ENCODE measurements at places on chromosomes 2 and 18.
A peak's percentile ranks its signal among the peaks of the same experiment; 100 is the strongest.

DNA sequence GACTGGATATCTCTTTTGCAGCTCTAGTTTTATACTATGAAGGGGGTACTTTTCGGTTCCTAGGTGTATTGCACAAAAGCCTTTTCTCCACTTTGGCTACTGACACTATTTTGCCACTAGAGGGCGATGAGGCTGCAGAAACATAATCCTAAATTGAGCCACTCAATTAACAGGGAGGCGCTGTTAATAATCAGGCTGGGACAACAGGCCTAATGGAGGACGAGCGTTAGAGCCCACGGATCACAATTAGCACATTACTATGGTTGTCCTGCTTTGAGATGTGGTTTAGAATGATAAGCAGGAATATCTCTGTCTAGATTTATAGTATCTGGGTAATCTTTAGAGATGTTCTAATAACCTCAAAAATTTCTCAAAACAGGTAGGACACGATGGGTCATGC lies 62.2 kb upstream of the PMAIP1 start:
- peaks cover 20% of the 10 kb centered on the region for H3K4me1 ChIP-seq
- DNase-seq, result peak; percentile 14
- H3K4me3 ChIP-seq, result no peak overlapping the region

DNA sequence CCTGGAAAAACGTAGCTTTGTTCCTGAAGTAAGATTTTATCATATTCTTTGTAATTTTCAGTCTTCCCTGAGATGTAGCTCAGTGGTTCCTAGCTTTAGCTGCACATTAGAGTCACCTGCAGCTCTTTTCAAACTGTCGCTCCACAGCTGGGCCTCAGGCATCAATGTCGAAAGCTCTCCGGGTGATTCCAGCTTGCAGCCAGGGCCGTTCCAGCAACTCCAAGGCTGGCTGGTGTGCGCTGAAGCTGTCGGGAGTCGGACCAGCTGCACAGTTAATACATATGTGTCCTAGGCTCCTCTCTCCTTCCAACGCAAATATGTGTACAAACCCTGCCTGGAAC lies 609 bp upstream of the ZNF2 start:
- H3K4me1 ChIP-seq, result peaks cover 16% of the 10 kb centered on the region
- H3K27ac ChIP-seq, result peak overlapping the region; percentile 99
- H3K4me3 ChIP-seq, result peak overlapping the region; percentile 98
- no peaks in the 10 kb centered on the region for H3K36me3 ChIP-seq

DNA sequence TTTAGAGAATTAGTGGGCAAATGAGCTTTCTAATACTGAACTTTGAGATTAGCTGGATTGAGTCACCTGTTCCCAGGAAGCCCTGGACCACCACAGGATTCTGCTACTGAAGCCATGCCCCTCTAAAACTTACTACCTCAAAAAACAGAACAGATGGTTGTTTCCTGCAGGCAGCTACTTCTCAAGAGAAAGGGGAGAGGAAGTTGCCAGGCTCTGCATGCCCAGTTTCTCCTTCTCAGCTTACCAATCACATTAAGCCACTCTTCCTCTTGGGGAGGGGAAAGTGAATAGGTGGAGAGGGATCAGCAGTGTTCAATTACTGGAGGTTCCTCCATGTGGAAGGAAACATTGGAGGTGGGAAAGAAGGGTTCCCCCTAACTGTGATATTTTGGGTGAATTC lies 24.9 kb upstream of the C1GALT1C1L start:
- H3K4me3 ChIP-seq, result no peak overlapping the region
- no peaks in the 10 kb centered on the region for H3K27me3 ChIP-seq
- no peak overlapping the region for H3K27ac ChIP-seq
- DNase-seq, result no peak

DNA sequence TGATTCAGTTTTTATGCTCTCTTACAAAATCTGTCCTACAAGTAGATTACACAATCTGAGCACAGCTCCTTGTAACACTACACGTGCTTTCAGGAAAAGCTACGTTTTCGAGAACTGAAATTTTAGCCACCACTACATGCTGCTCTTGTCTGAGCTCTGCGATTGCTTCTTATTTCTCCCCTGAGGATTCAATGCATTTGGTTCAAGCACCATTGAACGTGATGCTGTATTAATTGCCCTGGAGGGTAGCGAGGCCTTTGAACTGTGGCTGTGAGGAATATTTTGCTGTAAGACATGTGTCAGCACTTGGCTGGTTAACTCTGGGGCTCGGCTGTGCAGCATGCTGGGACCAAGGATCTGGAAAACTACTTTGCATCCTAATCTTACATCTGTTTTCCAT lies 405.8 kb downstream of the EPHA4 start:
- no peak for DNase-seq
- H3K4me3 ChIP-seq, result no peak overlapping the region
- no peaks in the 10 kb centered on the region for H3K36me3 ChIP-seq
- H3K27me3 ChIP-seq, result no peaks in the 10 kb centered on the region
- H3K4me1 ChIP-seq, result peaks cover under 1% of the 10 kb centered on the region
- no peak overlapping the region for H3K27ac ChIP-seq

DNA sequence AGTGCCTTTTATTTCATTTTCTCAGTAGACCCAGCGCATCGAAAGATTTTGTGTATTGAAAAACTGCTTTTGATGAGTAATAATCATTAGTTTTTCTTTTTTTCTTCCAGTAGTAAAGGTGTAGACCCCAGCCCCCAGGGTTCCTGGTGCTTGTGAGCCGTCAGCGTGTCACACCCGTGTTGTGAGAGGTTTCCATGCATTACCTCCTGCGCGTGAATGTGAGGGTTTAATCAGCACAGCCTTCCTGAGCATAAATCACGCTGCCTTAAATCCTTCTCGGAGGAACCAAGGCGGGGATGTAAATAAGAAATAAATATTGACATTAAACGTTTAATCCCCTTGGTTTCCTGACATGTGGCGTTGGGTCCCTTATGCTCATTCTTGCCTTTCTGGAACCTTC lies 24.3 kb downstream of the TSHZ1 start:
- H3K27ac ChIP-seq, result no peak overlapping the region
- peaks cover 9% of the 10 kb centered on the region for H3K4me1 ChIP-seq
- H3K36me3 ChIP-seq, result peaks cover 1% of the 10 kb centered on the region
- H3K27me3 ChIP-seq, result no peaks in the 10 kb centered on the region
- H3K4me3 ChIP-seq, result no peak overlapping the region

DNA sequence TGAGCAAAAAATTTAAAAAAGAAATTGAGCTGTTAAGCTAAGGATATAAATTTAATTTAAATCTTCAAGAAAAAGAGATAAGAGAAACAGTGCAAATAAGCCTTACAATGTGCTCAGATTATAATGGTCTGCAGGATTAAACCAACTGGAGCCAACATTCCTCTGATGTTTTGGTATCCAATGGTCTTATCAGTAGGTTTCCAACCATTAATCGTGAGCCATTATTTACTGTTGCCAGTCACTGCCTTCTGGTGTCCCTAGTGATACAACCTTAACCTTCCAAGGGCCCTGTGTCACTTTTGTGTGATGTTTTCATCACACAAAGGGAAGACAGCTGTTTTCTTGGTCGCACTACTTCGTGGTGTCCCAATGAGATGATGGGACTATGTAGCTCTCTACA lies 134.5 kb upstream of the CTAGE1 start:
- peaks cover 5% of the 10 kb centered on the region for H3K4me1 ChIP-seq
- no peak for DNase-seq
- no peak overlapping the region for H3K4me3 ChIP-seq

DNA sequence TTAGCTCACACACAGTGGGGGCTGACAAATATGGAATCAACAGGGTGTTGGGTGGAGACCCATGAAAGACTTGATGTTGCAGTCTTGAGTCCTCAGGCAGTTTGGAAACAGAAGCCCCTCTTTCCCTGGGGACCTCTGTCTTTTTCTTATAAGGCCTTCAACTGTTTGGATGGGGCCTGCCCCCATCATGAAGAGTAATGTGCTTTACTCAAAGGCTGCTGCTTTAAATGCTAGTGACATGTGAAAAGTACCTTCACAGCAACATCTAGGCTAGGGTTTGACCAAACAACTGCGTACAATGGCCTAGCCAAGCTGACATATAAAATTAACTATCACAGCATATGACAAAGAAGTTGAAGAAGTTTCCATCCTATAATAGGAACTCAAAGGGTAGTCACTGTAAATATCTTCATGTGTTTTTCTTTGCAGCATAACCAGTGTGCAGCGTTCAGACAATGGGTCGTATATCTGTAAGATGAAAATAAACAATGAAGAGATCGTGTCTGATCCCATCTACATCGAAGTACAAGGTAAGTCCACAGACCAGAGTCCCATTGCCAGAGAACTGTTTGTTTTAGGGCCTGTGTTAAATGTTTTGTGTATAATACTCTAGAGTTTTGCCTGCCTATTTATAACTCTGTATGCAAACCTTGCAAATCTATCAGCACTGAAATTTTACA lies 46.3 kb downstream of the MERTK start:
- H3K36me3 ChIP-seq, result peaks cover 18% of the 10 kb centered on the region
- no peak overlapping the region for H3K4me3 ChIP-seq
- DNase-seq, result no peak

- peaks cover 11% of the 10 kb centered on the region for H3K4me1 ChIP-seq
- H3K27ac ChIP-seq, result no peak overlapping the region
- H3K4me3 ChIP-seq, result no peak overlapping the region
- no peaks in the 10 kb centered on the region for H3K27me3 ChIP-seq
- DNase-seq, result no peak
Measured at GRCh38 chr2:227482638-227483340, 10.8 kb downstream of the AGFG1 start.

- peaks cover 58% of the 10 kb centered on the region for H3K4me1 ChIP-seq
- peaks cover 22% of the 10 kb centered on the region for H3K36me3 ChIP-seq
- peak overlapping the region; percentile 50 for H3K4me3 ChIP-seq
- DNase-seq, result no peak
- no peaks in the 10 kb centered on the region for H3K27me3 ChIP-seq
Measured at GRCh38 chr18:8792688-8793316, 87.4 kb downstream of the MTCL1 start.

- no peak overlapping the region for H3K27ac ChIP-seq
- peaks cover 8% of the 10 kb centered on the region for H3K27me3 ChIP-seq
- H3K4me1 ChIP-seq, result no peaks in the 10 kb centered on the region
- no peak for DNase-seq
- H3K4me3 ChIP-seq, result no peak overlapping the region
Measured at GRCh38 chr2:29412197-29412925, 297.1 kb downstream of the CLIP4 start.

- H3K27me3 ChIP-seq, result peaks cover 9% of the 10 kb centered on the region
- no peak for DNase-seq
- no peak overlapping the region for H3K27ac ChIP-seq
Measured at GRCh38 chr2:231084565-231084964, 27.9 kb downstream of the PSMD1 start.

DNA sequence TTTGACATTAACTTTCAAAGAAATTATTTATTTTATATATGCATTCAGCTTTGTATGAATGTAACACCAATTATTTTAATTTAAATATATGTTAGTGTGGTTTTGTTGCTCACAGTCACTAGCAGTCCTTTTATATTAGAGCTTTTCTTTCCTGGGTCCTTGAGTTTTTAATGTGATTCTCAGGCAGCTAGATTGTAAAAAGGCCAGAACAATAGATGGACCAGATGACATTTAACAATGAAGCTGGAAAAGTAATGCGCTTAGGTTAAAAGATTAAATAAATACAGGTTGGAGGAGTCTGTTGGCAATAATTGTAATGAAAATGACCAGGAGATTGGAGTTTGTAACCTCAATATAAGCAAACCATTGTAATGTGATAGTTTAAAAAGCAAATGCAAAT lies 171.1 kb downstream of the FTCDNL1 start:
- no peaks in the 10 kb centered on the region for H3K36me3 ChIP-seq
- no peaks in the 10 kb centered on the region for H3K27me3 ChIP-seq
- H3K4me1 ChIP-seq, result no peaks in the 10 kb centered on the region
- no peak for DNase-seq
- no peak overlapping the region for H3K27ac ChIP-seq

- no peaks in the 10 kb centered on the region for H3K4me1 ChIP-seq
- no peak overlapping the region for H3K27ac ChIP-seq
- H3K27me3 ChIP-seq, result no peaks in the 10 kb centered on the region
- DNase-seq, result no peak
- H3K36me3 ChIP-seq, result no peaks in the 10 kb centered on the region
Measured at GRCh38 chr2:230268606-230269243, 43.2 kb downstream of the SP140 start.

DNA sequence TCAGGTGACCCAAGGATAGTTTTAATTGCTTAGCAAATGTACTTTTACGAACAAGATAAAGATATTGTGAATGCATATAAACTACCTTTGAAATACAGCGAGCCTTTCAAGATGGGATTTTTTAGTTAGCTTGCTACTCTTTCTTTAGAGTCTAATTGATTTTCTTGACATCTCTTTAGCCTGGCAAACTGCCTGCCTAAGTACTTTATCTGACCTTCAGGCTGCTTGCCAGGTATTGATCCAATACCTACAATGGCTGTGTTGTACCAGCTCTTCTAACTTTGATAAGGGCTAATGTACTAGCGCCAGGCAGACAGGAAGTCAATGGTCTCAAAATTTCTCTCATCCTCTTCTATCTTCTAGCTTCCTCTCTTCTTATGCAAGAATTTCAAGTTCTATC lies 414.4 kb upstream of the ACVR2A start:
- H3K4me1 ChIP-seq, result peaks cover 42% of the 10 kb centered on the region
- DNase-seq, result no peak
- no peaks in the 10 kb centered on the region for H3K36me3 ChIP-seq
- H3K27ac ChIP-seq, result no peak overlapping the region

- H3K4me1 ChIP-seq, result peaks cover 4% of the 10 kb centered on the region
- H3K4me3 ChIP-seq, result no peak overlapping the region
- no peak for DNase-seq
- H3K27me3 ChIP-seq, result peaks cover 3% of the 10 kb centered on the region
- no peak overlapping the region for H3K27ac ChIP-seq
Measured at GRCh38 chr2:41913921-41914609, 133.8 kb upstream of the PKDCC start.

DNA sequence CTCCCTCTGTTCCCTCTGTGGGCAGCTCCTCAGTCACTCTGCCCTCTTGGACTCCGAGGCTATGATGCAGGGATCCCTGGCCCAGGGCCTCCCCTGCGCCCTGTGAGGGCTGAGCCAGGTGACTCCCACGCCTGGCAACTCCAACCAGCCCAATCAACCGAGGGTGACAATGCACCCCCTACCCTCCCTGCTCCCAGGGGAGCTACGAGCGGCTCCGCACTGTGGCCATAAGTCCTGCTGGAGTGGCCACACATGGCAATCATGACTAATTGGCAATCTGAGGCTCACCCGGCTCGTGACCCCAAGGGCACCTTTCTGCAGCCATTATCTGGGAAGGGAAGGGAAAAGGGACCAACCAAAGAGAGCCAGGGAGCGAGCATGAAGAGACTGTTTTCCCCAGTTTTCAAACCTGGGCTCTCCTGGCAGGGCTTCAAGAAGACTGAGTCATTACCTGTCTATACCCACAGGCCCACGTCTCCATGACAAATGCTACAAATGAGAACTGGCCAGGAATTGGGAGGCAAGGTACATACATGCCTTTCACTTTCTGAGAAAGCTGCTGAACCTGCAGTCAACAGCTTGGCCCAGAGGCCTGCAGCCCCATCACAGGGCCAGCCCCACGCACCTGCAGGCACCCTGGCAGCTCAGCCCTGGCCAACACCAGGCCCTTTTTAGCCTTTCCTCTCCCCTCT lies 45.1 kb downstream of the RPL31 start:
- DNase-seq, result no peak
- no peak overlapping the region for H3K27ac ChIP-seq
- H3K36me3 ChIP-seq, result peaks cover 21% of the 10 kb centered on the region
- H3K4me1 ChIP-seq, result no peaks in the 10 kb centered on the region

GRCh38 chr18:51196811-51197660 lies 445 bp downstream of the MEX3C start:
- DNase-seq, result peak; percentile 29
- no peaks in the 10 kb centered on the region for H3K27me3 ChIP-seq
- H3K27ac ChIP-seq, result peak overlapping the region; percentile 99
- peaks cover 3% of the 10 kb centered on the region for H3K36me3 ChIP-seq
